ENCODE measurements at places on chromosomes 7 and 10.

GRCh38 chr7:116436305-116436826 lies 63.2 kb upstream of the CAV2 start:
- no peak for DNase-seq

DNA sequence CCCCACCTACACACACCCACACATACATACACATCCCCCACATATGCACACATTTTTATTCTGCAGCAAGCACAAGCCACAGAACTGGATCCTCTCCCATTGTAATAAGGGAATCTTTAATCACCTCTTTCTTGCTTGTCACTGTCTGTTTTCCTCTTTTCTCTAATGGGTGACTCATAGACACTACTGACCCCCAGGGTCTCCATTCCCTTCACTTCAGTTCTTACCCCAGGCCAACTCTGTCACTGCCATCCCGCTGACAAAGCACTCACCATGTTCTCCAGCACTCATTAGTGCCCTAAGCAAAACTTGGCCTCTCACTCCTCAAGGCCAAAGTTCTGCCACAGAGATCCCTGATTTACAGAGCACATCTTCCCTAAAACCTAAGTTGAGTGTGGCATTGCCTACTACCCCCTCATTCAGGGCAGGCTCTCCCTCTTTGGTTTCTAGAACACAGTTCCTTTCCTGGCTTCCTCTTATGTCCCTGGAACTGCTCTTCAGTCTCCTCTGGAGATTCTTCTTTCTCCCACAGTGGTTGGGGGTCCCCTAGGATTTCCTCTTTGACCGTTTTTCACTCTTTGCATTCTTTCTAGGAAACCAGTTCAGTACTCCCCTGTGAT lies 39.6 kb upstream of the INHBA start:
- DNase-seq: no peak

DNA sequence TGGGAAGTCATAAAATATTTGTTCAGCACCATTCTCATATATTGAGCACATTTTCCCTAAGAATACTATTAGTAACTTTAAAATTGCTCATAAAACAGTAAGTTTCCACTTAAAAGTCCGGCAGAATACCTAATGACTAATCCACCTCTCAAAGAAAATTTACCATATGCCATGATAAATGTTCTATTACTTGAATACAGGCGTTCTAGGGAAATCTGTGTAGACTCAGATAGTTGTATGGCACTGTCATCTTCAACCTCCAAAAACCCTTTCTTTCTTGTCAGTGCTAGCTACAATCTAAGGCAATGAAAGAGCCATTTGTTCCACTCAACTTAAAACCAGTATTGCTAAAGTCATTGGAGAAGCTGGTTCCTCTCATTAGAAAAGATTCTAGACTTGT lies 7.3 kb downstream of the GPR37 start:
- no peak for DNase-seq

DNA sequence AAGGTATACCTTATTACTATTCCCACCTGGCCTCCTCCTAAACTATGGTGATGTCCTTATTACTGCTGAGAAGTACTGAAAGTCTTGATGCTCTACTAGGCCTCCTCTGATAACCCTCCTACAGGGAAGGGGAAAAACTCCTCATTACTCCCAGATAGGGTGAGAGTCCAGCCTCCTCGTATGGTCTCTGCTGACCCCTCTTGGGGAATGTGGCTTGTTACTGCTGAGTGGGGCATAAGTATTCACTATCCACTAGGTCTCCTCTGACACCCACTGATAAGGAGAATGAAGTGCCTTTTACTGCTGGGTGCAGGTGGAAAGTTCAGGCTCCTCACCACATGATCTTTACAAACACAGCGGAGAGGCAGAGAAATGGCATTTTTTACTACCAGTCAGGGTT lies 222.9 kb downstream of the CHRM2 start:
- no peak for DNase-seq

- DNase-seq: no peak
Observed at GRCh38 chr7:129902788-129903422, 49.9 kb downstream of the UBE2H start.

GRCh38 chr10:104317726-104318299 lies 20.5 kb downstream of the ITPRIP start:
- DNase-seq: no peak

DNA sequence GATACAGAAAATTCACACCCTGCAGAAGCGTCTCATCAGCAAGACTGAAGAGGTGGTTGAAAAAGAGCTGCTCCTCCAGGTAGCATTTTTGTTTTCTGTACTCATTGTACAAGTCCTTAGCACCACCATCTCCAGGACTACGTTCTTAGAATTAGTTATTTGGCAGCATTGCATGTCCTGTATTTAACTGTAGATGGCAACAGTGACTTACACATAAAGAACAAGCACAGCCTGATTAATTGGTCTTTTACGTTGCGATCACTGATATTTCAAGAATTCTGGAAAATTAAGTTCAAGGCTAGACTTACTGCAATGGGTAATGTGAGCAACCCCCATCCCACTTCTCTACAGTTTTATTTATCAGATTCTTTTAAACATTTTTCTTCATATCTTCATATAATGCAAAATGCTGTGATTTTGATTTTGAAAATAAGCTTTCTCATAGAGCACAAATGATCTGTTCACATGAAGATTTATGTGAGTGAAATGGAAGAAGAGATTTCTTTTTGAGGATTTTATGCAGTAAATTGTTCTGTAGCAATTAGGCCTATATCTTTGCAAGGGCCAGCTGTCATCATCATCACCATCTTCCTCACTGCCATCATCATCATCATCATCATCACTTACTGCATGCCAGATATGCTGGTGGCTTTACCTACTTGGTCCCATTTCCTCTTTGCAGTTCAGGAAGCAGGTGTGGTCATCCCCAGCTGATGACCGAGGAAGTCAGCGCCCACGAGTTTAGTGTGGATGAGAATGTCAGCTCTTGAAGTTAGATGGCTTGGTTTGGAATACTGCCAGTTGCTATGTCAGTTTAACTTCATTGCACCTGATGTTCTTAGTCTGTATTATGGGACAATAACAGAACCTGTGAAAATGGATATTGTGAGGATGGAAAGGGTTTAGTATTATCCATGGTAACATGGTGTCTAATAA lies 53.4 kb downstream of the CFAP58 start:
- DNase-seq: no peak

DNA sequence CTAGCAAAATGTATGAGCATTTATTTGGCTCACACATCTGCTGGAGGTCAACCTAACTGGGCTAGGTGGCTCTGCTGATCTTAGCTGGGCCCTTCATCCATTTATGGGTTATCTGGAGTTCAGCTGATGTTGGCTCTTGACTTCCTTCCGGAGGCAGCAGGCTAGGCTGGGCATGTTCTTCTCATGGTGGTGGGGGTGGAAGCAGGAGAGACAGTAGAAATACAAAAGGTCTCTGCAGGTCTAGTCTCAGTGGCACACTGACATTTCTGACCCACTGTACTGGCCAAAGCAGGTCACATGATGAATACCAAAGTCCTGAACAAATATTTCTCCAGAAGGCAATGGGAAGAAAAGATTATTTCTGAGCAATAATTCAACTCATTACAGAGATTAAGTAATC lies 334.6 kb downstream of the CRPPA start:
- DNase-seq: no peak

GRCh38 chr7:100040575-100040974 lies 9.0 kb upstream of the ZSCAN21 start:
- DNase-seq: no peak

- DNase-seq: no peak
Observed at GRCh38 chr7:145152589-145152988, 316.7 kb upstream of the TPK1 start.

- DNase-seq: peak; percentile 49
Observed at GRCh38 chr10:84026821-84027257, 112.5 kb upstream of the GHITM start.

GRCh38 chr7:156560075-156560474 lies 80.5 kb upstream of the RNF32 start:
- DNase-seq: no peak

- no peak for DNase-seq
Observed at GRCh38 chr7:657565-658119, 68.9 kb upstream of the DNAAF5 start.

- DNase-seq: peak; percentile 85
Observed at GRCh38 chr10:72337039-72337629, 17.6 kb downstream of the DNAJB12 start.

Data from ecto neural progenitor cell (in vitro differentiated cells).